ENCODE measurements at places on chromosomes 1 and 21.

GRCh38 chr1:227541796-227542152, 21.6 kb upstream of the ZNF678 start:
- no peak for DNase-seq

GRCh38 chr21:29382030-29382654, 83.4 kb downstream of the BACH1 start:
- peak; percentile 62 for DNase-seq

DNA sequence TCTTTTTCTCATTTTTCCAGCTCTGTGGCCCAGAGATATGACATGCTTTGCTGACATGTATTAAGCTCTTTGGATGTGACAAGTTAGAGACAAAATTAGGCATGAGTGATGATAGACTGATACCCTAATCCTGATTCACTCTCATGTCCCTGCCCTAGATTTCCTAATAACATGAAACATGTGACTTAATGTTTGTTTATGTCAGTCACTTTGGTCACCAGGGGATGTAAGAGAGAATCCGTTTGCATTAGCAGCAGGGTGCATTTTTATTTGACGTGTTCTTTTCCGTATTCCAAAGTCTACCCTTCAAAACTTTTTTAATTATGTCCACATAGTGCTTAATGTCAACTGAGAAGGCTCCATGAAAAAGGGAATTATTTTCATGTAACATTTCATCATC, 192.4 kb downstream of the HMCN1 start:
- no peak for DNase-seq

- peak; percentile 64 for DNase-seq
Measured at GRCh38 chr1:6490181-6491080, 1.0 kb downstream of the PLEKHG5 start.

GRCh38 chr1:22331618-22332423, 119.8 kb upstream of the ZBTB40 start:
- DNase-seq, result no peak

DNA sequence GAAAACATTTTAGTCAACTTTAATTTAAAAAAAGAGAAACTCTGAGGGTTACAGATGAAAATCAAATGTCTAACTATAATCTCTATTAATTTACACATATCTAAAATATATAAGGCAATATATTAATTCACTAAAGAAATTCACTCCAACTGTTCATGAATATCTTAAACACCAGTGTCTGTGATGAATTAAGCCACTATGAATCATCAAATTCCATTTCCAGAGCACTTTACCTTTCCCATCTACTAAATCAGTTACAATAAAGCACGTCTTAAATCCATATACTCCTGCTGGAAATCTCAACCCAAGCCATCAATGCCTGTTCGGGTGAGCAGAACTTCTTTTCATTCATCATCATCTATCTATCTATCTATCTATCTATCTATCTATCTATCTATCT, 4.3 kb downstream of the TAF5L start:
- DNase-seq, result peak; percentile 12

DNA sequence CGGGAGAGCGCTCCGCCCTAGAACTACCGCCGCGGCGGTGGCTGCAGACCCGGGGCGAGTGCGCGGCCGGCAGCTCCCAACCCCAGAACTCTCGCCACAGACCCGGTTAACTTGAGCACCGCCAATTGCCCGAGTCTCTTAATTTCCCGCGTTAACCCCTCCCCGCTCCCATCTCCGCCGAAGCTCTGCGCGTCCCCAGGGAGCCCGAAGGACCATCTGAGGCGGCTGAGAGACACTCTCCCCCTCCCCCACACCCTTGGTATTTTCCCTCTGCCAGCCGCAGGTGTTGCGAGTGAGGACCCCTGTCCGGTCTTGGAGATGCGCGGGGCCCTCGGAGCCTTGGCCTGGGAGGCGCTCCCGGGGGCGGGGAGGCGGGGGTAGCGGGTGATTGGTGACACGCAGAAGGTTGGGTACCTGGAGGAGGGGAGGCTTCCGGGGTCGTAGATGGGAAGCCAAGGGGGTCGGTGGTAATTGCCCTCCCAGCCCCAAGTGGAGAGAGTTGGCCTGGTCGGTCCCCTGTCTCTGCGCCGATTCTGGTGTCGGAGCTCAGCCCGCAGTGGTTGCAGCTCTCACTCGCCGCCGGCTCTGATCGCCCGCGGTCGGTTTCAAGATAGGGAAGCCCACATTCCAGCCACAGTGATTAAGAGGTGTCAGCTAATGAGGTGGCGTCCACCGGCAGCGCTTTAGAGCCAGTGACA, 858 bp upstream of the SUSD4 start:
- DNase-seq, result no peak

DNA sequence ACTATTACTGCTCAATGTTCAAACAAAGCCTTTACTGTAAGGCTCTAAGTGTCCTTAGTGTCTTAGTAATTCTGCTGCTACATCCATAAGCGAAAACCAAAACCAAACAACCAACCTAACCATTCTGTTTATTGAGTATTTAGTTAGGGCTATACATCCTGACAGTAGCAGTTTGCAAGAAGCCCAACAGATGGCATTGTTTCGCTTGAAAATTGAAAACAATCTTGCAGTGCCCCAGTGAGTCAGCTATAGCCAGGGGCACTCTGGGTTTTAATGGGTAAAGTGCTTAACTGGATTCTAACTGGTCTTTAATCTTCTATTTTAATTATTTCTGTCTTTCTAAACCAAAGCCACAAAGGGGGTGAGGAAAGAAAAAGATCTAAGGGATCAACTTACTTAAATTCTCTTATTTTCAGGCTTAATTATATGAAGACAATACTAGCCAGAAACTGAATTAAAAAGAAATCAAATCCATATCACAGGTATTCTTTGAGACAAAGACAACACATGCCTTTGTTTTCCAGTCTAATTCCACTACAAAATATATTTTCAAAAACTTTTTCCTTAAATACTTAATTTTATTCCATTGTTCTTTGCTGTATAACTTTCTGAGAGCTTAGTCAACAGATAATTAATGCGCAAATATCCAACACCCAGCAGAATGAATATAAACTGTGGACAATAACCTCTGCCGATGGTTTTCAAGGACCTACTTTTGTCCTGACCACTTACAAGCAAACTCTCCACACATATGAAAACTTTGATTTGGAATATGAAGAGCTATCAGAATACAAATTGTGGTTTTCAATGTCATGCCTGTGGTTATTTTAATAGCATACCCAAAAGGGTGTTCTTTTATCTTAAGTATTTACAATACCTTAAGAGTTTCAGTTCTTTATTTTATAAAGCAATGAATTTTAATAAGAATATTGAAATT, 15.2 kb downstream of the POGZ start:
- DNase-seq, result peak; percentile 87

DNA sequence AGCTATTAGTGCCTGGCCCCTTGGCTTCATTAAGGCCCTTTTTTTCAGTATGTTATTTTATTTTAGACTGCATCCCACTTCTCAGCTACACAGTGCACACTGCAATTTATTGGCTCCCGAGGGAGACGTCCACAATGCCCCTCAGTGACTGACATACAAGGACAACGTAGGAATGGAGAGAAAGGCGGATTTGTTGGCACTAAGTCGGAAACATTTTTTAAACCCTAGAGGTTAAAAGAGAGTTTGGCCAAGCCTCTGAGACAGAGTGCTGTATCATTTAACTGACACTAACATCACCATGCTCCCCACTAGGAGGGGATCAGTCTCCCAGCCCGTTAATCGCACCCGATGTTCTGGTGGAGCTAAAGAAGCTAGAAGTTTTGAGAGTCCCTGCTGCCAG, 45.7 kb upstream of the FOXD3 start:
- DNase-seq, result no peak

- DNase-seq, result peak; percentile 86
Measured at GRCh38 chr1:93625582-93626327, 55.9 kb downstream of the BCAR3 start.

- DNase-seq, result no peak
Measured at GRCh38 chr1:38013227-38013622, 691 bp downstream of the UTP11 start.

GRCh38 chr1:112711041-112711440, 4.1 kb downstream of the PPM1J start:
- no peak for DNase-seq

DNA sequence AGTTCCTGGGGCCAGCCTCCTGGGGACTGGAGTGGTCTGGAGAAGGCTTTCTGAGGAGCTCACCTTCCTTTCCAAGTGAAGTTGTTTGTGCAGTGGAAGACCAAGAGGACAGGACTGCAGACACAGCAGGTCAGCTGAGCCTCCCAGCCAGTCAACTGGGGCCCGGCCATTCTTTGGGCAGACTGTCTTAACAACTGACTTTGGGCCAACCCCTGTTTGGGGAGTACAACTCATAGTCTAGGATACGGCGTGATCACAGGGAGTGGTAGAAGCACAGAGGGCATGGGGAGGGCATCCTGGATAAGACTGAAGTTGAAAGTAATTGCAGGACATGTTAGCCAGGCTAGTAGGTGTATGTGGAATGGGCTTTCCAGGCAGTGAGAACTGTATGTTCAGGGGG, 50.3 kb downstream of the PGM1 start:
- no peak for DNase-seq
